ENCODE measurements at places on chromosomes 5 and 9. TPM values are rescaled to one million over a fixed set of nuclear protein-coding genes. Genes with fewer than 3 reads are reported as not detected.

DNA sequence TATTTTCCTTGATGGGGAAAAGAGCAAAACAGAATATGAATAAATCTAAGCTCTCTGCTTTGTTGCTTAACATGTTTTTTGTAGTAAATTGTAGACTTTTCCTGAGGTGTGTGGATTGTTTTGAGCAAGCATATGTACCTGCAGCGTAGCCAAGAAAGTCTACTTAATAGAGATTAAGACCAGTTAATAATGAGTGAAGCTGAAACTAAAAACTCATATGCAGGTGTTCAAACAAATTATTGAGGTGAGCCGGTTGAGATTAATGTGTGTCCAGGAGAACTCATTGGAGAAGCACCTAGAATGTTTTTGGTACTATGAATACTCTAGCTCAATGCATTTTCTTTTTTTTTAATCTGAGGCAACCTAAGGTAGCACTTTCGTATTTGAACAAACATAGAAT is 49.2 kb downstream of the COX7C start:
- DNase-seq: no peak

- no peak for DNase-seq
Measured at GRCh38 chr9:71355884-71356283, 234.5 kb upstream of the TRPM3 start.

The TMEM232 gene
- 0.24 TPM for total RNA-seq

- DNase-seq: peak; percentile 98
Measured at GRCh38 chr5:142644640-142645361, 41.1 kb downstream of the FGF1 start.

The TLN1 gene
- total RNA-seq: 137 TPM

Measured in RPMI7951 (cell line).